ENCODE measurements at places on chromosomes 4 and X. TPM values are rescaled to one million over a fixed set of nuclear protein-coding genes. Genes with fewer than 3 reads are reported as not detected.

DNA sequence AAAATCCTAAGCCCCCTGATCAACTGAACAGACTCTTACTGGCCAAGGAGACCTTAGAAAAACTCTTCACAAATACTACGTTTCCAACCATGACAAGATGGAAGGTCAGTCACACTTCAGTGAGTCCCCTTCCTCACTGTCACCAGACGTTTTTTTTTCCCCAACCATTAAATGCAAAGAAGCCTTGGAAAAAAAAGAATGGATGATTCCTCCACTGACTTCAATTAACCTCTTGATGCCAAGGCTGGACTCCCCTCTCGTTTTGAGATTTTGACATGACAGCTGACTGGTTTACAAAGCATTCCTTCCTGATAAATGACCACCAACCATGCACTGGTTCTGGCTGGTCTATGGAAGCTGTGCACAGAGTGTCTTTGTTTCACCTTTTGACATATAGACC lies 73.2 kb downstream of the SLC34A2 start:
- DNase-seq, result no peak

DNA sequence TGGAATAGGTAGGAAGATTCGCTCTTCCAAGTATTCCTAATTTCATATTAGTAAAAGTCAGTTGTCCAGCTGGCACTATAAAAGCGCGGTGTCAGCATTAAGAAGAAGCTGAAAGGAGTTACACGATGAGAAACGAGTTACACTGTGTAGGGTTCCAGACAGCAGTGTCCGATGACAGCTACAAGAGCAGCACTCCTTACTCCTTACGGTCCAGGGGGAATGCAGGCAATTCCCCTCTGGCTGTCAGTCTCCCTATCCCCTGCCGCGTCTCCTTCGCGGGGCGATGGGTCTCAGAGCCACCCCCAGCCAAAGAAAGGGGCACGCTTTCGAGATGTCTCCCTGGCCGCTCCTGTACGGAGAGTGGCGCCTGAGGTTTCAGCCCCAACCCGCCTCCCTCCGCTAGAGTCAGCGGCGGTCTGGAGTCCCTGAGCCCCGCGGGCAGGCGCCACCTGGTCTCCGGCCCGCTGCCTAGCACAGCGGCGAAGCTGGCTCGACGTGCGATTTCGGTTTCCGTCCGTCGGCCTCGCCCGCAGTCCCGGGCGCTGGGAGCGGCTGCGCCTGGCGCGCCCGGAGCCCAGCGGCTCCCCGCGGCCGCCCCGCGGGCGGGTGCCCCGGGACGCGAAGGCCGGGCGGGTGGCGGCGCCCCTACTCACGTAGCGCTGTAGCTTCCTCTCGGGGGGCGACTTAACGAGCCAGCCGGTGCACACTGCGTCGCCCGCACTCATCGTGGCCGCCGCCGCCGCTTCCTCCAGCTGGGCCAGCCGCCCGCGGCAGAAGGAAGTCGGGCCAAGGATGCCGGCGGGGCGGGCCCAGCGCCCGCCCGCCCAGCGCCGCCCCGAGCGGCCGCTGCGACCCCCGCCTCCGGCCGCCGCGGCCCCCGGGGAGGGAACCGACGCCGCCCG lies at the start of gene GAB3:
GAB3 (minus strand) TSS at position 777 of the 902 bp plus-strand sequence; CDS start at position 725, 52 bp downstream.
- DNase-seq, result no peak

DNA sequence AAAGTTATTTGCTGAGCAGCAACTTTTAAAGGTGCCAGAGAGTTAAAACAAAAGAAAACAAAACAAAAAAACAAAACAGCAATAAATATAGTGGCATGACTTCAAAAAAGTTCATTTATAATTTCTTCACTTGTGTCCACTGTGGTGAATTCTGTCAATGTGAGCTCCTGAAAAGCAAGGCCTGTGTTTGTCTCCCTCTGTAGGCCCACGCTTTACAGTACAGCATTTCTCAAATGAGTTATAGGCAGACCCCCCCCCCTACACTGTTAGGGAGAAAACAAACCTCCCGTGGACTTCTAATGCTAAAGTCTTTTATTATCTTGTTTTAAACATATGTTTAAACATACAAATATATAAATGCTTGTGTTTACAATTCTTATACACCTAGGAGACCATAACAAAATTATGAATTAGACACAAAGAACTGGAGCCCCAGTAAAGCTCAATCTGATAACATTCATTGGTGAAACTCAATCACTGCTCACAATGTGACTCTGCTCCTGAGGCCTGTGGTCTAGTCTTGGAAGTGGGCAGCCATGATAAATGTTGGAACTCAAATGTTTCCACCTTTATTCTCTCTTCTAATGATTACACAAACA lies 47.0 kb upstream of the SCOC start:
- DNase-seq, result no peak

Gene GCNA
- total RNA-seq, result 0.95 TPM

- DNase-seq, result no peak
These were observed 616.9 kb downstream of the ANKRD50 start for GRCh38 chr4:124095621-124096020.

Gene ATOH1
- not detected for total RNA-seq

Gene NWD2
- total RNA-seq, result not detected

- no peak for DNase-seq
These were observed 13.3 kb downstream of the NCAPG start for GRCh38 chr4:17823871-17824669.

Gene LNX1
- total RNA-seq, result 12.3 TPM

DNA sequence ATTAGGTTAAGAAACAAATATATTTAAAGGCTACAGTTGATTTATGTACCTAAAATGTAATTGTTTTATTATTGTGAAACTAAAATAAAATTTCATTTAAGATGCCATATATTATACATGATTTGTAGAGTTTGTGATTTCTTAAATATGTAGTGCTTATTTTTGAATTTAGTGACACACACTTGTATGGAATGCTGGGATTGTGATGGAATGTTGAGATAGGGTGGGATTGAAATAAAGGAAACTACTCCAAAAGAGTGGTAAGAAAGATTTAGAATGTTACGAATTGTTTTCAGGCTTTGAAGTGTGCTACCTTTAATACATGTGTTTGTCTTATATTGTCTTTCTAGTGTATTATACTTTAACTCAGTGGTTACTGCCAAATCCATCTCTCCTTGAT lies 330.3 kb upstream of the PITX2 start:
- DNase-seq, result no peak
